Amygdala (tissue), 56 donors: ENCODE measurements at places on chromosomes 11 and 22.

- DNase-seq = no peak
Measured at GRCh38 chr22:27801202-27801615, 347 bp downstream of the MN1 start.

- no peak for DNase-seq
Measured at GRCh38 chr11:32374261-32374711, 61.1 kb downstream of the WT1 start.

DNA sequence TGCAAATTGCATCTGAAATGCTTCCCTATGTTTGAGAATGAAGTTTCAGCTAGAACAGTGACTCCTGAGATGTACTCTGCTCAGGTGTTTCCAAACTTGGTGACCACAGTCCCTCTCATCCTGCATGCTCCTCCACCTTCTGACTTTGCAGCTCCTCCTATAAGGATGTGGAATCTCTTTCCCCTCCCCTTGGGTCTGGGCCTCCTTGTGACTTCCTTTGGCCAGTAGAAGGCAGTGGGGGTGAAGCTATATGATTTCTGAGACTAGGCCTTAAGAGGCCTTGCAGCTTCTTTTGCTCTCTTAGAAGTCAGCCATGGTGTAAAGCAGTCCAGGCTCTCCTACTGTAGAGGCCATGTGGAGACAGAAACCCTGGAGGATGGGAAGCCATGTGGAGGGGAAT lies 50.7 kb downstream of the CSF2RB start:
- DNase-seq = no peak

- no peak for DNase-seq
Measured at GRCh38 chr11:132123854-132124835, 753.7 kb downstream of the NTM start.

- no peak for DNase-seq
Measured at GRCh38 chr11:794013-794765, 3.9 kb downstream of the SLC25A22 start.

- DNase-seq = no peak
Measured at GRCh38 chr22:39959640-39960447, at the start of gene TMA7B. TSS of gene TMA7B (plus strand) at chr22:39960397. CDS start at chr22:39964375, 3,978 bp downstream.

GRCh38 chr22:45980268-45980570 lies 3.3 kb upstream of the WNT7B start:
- no peak for DNase-seq

- DNase-seq = no peak
Measured at GRCh38 chr11:83471831-83472727, 185.9 kb upstream of the CCDC90B start.

GRCh38 chr22:44891791-44892190 lies 118.0 kb downstream of the PHF21B start:
- DNase-seq = no peak

GRCh38 chr11:110473706-110474105 lies 44.0 kb downstream of the FDX1 start:
- DNase-seq = no peak

DNA sequence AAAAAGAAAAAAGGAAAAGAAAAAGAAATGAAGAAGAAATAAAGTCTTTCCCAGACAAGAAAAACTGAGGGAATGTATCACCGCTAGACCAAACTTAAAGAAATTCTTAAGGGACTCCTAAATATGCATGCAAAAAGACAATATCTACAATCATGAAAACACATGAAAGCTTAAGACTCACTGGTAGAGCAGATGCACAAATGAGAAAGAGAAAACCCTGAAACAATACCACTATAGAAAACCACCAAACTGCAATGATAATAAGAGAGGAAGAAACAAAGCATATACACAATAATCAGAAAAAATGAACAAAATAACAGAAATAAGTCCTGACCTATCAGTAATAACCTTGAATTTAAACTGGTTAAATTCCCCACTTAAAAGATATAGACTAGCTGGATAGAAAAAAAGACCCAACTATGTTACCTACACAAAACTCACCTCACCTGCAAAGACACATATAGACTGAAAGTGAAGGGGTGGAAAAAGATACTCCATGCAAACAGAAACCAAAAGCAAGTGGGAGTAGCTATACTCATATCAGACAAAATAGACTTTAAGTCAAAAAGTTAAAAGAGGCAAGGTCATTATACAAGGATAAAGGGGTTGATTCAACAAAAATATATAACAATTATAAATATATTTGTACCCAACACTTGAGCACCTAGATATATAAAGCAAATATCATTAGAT lies 61.3 kb upstream of the NARS2 start:
- DNase-seq = no peak

- DNase-seq = no peak
Measured at GRCh38 chr22:44132724-44133123, 48.0 kb upstream of the PARVG start.

DNA sequence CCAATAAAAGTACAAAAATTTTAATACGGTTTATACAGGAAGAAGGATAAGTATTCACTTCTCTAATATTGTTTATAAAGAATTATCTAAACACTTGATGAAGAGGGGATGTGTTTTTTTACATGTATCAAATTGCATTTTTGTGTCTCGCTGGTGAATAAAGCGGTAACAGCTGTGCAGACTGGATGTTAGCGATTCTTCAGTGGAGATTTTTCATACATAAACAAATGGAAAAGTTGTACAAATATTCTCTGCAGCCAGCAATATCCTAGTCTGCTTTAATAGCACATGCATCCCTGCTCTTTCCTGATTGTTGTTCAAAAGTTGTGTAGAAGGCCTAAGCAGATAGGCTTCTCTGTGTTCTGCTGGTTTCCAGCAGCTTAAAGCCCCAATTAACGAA lies 369.3 kb downstream of the SOX6 start:
- DNase-seq = no peak

- no peak for DNase-seq
Measured at GRCh38 chr22:47587361-47587760, 824.9 kb downstream of the TBC1D22A start.

GRCh38 chr11:102661040-102661439 lies 35.9 kb upstream of the MMP20 start:
- DNase-seq = no peak

- DNase-seq = no peak
Measured at GRCh38 chr11:2847561-2847960, 38.0 kb downstream of the CDKN1C start.

DNA sequence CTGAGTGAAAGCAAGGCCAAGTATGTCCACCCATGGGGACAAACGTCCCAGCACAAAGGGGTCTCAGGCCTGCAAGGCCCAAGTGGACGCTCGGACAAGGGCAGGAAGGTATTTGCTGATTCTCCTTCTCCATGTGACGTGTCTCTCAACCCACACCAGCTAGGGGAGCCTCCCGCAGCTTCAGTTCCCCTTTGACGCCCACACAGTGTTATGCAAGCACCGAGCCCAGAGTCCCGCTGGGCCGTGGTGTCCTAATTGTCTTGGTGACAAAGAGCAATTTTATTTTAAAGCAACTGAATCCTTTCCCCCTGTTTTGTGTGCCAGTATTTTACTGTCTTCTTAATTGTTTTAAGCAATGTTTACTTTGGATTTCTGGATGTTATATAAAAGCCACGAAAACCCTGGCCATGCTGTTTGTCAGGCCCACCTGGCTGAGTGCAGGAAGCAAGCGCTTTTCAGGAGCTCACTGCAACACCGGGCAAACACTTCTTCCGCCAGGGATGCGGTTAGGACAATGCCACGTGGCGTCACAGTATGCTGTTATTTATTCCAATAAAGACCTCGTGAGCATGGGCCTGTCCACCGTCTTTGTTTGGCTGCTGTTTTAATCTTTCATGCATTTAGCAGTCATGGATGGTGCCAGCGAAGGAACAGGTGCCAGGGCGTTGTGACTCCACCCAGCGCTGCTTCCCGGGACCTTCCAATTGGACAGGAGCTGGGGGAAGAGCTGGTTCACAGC lies 8.2 kb upstream of the PARVG start:
- no peak for DNase-seq

DNA sequence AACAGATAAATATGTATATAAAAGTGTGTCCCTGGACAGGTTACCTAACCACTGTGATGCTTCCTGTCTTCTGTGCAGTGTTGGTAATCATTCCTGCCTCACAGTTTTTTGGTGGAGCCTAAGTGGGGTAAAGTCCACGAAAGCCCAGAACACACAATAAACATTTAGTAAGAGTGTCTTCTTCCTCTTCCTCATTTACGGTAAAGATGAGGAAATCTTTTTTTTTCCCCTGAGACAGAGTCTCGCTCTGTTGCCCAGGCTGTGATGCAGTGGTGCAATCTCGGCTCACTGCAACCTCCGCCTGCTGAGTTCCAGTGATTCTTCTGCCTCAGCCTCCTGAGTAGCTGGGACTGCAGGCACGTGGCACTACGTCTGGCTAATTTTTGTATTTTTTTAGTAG lies 117.1 kb downstream of the LDLRAD3 start:
- no peak for DNase-seq
